A673 (cell line): ENCODE measurements at places on chromosomes 4 and X. TPM values are rescaled to one million over a fixed set of nuclear protein-coding genes. Genes with fewer than 3 reads are reported as not detected.
A peak's percentile ranks its signal among the peaks of the same experiment; 100 is the strongest.

GRCh38 chr4:184345573-184345922 is 127.9 kb upstream of the ENPP6 start:
- no peak for DNase-seq

DNA sequence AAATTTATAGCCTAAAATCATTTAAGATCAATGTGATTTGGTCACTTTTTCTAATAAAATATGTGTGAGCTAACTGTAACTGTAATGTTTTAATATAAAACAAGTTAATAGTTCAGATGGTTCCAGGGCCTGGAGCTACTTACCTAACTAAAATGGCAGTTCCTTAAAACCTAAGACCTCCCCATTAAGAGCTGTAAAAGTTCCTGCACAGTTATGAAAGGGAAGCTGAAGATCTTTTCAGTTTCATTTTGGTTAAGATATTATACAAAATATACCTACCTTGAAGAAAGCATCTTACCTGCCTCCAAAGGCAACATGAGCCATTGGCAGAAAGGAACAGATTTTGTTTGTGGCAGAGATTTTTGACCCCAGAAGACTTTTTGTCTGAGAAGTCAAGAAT is 30.1 kb downstream of the HPF1 start:
- no peak for DNase-seq

DNA sequence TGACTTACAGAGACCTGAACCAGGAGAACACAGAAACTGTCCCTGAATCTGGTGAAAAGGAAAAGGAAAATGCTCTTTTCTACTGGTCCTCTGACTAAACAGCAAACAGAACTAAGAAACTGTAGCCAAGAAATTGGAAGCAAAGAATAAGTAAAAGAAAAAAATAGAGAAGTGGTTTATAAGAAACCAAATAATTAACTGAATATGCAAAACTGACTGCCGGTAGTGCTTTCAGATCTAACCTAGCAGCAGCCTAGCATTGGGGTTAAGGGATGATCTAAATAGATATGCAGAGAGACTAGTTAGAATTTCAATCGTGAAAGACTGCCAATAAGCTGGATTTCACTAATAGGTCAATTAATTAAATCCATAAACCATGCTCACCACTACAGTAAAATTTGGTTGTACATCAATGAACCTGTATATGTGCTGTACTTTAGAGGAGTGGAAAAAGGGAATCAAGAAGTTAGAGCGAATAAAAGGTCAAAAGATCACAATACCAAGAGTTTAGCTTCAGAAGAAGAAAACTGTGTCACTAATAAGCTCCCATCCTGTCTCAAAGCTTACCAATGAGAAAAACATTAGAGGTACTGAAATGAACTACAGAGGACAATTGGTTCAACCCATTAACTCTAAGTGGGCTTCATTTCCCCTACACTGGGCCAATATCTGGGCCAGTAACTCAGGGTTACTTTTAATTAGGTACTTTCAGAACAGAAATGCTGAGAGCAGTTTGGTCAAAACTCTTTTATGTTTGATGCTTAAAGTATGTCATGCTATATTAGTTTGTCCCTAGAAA is 53.6 kb downstream of the KLHL13 start:
- no peak for DNase-seq

DNA sequence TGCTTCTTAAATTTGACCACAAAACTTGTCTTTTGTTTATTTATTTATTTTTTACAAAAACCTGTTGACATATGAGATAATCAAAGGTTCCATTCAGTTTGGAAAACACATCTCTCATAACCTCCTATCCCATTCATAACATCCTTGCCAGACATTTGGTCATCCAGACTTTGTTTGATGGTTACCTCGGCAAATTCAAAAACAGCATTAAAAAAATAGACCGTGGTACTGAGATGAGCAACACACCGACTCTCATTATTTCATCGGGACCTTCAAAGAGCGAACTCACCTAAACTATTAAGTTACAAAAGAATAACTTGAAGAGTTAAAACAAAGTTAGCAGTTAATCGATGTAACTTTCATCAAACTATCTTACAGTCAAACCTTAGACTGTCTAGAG is 85.8 kb upstream of the RPS6KA3 start:
- DNase-seq = no peak

DNA sequence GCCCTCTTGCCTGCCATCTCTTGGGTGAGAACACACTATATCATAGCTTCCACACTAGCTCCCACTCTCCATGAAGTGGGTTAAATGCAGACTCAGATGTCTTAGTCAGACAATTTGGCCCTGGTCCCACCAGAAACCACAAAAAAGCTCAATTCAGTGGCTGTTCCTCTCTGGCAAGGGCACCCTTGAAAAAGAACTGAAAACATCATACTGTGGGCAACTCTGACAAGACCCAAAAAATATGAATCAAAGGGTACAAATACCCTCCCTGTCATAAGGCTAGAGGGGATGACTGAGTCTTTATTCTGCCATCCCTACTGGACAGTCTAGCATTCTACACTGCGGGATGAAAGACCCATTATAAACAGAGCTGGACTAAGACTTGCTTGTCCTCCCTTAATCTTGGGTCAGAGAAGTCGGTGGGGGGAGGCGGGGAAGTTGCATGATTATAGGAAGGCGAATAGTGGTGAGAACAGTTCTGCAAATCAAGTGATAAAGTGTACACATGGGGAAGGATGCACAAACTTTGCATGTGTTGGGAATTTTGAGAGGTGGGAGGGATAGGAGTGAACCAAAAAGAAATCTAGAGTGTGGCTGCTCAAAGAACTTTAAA is 172.1 kb downstream of the OPHN1 start:
- no peak for DNase-seq

DNA sequence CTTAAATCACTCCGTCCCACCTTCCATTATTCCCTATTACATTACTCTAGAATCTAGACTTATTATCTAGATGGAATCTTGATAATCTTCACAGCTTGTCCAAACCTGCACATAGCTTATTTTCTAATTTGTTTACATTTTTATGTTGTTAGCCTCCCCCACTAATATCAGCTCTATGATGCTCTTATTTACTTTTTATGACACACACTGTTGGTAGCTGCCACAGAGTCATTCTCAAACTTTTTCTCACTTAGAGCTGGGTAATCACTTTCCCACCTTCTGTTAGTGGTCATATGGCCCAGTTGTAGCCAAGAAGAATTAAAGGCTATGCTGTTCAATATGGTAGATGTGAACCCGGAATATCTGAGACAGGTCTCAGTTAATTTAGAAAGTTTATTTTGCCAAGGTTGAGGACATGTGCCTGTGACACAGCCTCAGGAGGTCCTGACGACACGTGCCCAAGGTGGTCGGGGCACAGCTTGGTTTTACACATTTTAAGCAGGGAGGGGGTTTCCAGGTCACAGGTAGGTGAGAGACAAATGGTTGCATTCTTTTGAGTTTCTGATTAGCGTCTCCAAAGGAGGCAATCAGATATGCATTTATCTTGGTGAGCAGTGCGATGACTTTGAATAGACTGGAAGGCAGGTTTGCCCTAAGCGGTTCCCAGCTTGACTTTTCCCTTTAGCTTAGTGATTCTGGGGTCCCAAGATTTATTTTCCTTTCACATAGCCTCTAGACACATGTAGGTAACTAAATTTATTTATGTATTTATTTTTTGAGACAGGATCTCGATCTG is 7.0 kb upstream of the ADGRA3 start:
- DNase-seq = no peak

DNA sequence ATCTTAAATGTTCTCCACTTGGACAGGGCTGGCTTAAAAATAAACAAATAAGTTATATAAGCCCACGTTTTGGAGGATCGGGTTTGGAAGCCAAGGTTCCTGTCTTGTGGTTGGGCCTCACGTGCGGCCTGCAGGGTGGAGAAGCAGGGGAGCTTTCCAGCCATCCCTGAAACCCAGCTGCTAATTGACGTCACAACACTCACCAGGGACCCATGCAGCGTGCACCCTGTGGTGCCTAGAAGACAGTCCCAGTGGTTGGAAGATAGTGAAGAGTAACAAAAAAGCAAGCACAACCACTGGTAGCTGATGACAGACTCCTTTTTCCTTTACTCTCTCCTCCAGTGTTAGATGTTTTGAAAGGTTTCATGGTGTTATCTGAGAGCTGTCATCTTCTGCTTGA is 142.0 kb upstream of the RBPJ start:
- DNase-seq = peak; percentile 14

DNA sequence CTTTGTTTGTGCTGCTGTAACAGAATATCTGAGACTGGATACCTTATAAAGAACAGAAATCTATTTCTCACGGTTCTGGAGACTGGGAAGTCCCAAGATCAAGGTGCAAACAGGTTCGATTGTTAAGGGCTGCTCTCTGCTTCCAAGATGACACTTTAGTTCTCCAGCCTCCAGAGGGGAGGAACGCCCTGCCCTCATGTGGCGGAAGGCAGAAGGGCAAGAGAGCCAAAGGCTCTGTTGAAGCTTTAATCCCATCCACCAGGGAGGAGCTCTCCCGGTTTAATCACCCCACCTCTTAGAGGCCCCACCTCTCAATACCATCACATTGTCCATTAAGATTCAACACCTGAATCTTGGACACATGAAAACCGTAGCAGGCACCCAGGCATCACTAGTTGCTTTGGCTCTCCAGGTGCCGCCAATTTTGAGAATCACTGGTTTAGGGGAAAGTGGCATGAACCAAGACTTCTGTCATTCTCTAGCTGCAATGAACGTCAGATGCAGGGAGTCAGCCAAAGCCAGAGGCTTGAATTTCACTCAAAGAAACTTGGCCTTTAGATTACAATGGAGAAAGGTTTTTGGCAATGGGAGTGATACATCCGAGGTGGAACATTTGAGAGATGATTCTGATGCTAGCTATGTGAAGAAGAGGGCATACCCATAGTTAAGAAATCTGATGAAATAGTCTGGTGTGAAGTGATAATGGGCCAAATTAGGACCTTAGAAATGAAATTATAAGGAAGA is 15.7 kb downstream of the FHL1 start:
- peak; percentile 66 for DNase-seq

DNA sequence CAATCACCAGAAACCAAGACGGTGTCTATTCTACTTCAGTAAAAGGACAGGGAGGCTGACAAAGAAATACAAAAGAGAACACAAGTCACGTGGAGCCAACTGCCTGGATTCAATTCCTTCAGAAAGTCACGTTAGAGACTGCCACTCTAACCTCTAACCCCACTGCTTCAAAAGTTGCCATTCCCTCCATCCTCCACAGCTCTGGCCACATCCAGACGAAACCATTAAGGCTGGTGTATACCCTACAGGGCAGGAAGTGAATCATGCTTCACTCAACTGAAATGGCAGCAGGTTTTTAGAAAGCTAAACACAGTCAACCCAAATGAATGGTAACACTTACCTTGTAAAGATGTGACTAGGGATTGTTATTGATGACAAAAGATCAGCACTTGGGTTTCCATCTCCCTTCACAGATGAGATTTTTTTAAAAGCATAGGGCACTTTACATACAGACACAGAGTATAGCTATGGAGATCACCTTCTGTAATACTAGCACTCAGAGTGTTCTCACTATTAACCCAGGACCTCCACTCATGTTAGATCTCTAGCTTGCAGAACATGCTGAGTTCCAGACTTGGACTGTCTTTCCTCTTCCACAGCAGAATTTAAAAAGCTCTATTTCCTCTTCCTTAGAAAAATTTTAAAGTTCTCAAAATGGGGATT is 37.4 kb downstream of the MAML3 start:
- no peak for DNase-seq

The VCX3B gene
- total RNA-seq = 0.39 TPM in 1 of 2 replicates, not detected in the other
